ENCODE measurements at places on chromosomes 1 and 21.
A peak's percentile ranks its signal among the peaks of the same experiment; 100 is the strongest.

- DNase-seq = no peak
Observed at GRCh38 chr21:27422435-27422834, 455.5 kb upstream of the ADAMTS5 start.

- DNase-seq = no peak
Observed at GRCh38 chr1:41317361-41317760, 43.9 kb upstream of the FOXO6 start.

DNA sequence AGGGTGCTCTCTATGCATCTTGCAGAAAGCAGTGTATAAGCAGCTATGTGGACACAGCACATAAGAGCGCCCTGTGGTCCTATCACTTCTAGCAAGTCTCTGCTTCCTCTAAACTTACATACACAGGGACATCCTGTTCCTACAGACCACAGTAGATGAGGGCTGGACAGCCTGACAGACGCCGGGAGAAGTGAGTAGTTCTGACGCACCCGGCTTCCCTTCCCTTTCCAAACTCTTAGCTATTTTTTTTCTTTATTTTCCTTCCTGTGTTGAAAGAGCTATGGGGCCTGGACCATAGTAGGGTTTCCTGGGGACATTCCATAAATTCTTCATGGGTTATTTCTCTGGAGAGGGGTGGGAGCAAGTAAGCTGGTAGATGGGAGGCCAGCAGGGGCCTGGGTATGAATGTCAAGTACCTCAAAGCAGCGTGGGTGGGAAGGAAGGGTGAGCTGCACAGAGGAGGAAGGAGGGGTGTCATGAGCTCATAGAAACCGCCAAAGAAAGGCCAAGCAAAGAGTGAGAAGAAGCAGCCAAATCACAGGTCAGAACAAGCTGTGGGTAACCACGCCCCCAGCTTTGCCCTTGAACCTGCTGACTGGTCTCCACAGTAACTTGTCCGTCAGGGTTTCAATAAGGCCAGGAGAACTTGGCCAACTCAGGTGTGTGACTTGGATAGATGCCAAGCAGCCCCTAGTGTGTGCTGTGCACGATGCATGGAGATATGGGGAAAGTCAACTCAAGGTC is 36.6 kb downstream of the PLXNA2 start:
- no peak for DNase-seq

DNA sequence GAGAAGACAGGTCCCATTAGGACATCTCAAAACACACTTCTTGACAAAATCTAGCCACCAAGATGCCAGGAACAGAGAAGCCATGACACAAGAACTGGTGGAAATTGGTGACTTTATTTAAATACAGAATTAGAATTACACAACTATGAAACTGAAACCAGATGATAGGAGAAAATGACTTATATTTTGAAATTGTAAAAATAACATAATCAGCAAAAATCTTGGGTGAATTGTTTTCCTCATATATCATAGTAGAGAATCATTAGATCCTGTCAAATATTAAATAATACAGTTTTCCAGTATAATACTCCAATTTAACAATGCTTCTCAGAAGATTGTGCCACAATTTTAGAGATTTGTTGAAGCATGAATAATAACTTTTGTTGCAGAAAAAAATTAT is 81.5 kb upstream of the MROH9 start:
- no peak for DNase-seq

DNA sequence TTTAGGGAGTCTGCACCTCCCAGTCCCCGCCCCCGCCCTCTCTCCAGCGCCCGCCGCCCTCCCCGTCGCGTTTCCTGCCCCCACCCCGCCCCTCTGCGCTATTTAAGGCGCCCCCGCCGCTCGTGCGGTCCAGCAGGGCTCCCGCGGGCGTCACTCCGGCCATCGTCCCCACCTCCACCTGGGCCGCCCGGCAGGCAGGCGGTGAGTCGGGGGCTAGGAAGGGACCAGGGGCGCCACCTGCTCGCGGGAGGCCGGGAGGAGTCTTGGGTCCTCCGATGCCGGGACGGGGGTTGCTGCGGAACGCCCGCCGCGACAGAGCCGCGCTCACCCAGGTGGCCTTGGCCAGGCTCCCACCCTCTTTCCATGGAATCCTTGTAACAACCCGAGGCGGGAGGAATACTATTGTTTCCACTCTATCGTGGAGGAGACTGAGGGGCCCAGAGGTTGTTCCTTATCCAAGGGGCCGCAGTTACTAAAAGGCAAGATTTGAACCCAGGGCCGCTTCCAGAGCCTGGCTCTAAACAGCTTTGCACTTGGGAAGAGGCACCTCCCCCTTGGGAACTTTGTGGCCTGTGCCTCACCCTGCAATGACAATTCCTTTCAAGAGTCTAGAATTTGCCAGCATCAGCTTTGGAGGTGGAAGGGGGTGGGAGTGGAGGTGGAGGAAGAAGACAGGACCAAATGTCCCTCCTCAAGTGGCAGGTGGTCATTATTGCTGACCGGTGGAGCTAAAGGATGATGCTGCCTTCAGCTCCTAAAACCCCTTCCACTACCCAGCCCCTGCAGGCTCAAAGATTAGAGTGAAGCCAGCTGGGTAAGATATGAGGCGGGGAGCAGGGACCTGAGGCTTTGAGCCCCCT is at the start of gene GJA4:
Gene GJA4, plus strand, starts transcription at position 132 of the 860 bp plus-strand sequence. CDS start 1,215 bp downstream, outside the sequence.
- DNase-seq = peak; percentile 29

- no peak for DNase-seq
Observed at GRCh38 chr21:29343519-29343918, 44.8 kb downstream of the BACH1 start.

DNA sequence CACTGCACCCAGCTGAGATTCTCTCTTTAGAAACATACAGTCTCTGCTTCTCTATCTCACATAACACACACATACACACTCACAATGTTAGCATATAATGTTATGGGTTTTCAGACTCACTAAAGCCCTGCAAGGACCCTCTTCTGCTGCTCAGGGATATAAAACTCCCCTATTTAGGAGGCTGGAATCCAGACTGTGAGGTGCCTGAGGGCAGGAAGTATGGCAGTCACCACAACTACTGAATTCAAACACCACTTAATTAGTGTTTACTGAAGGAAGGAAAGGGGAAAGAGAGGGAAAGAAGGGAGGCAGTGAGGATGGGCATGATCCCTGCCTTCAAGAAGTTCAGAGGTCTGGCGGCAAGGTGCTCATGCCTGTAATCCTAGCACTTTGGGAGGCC is 7.8 kb upstream of the CDK18 start:
- DNase-seq = no peak

DNA sequence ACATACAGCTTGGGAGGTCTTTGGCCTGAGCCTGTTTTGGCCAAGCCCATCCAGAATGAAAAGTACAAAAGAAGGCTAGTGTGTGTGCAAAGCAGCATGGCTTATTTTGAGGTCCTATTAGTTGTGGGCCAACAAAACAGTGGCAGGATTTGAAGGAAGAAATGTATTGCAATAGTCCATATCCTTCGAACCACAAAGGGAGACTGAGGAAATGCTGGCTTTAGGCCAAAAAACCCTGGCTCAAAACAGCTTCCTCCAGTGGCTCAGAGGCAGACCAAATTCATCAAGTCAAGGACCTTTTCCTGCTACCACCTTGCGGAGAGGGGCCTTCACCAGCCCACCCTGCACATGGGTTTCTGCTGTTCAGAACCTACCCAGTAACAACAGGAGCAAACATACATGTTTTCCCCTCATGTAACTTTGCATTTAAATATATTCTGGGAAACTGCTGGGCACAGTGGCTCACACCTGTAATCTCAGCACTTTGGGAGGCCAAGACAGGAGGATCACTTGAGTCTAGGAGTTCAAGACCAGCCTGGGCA is 43.3 kb downstream of the VPS26C start:
- no peak for DNase-seq

GRCh38 chr1:227429447-227430359 is 111.4 kb upstream of the CDC42BPA start:
- DNase-seq = no peak

- DNase-seq = no peak
Observed at GRCh38 chr1:93605812-93606512, 75.7 kb downstream of the BCAR3 start.

DNA sequence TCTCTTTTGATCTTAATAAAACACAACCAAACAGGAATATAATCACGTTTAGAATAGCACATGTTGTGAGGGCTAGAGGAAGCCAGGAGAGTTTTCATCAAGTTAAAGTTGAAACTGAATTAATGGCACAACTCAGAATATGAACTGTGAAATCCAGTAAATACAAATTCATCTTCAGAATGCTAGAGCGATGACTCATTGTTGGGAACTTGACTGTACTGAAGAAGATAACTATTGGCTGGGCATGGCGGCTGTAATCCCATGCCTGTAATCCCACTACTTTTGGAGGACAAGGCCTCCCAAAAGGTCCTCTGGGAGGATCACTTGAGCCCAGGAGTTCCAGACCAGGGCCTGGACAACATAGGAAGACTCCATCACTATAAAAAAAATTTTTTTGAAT is 8.8 kb downstream of the SYF2 start:
- DNase-seq = no peak

DNA sequence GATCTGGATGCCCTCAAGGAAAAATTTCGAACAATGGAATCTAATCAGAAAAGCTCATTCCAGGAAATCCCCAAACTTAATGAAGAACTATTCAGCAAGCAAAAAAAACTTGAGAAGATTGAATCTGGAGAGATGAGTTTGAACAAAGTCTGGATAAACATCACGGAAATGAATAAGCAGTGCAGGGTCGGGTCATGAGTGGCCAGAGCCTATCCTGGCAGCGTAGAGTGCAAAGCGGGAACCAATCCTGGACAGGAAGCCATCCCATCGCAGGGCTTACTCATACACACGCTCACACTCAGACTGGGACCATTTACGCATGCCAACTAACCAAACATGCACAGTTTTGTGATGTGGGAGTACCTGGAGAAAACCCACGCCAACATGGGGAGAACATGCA is 43.1 kb downstream of the ZMYM1 start:
- no peak for DNase-seq

DNA sequence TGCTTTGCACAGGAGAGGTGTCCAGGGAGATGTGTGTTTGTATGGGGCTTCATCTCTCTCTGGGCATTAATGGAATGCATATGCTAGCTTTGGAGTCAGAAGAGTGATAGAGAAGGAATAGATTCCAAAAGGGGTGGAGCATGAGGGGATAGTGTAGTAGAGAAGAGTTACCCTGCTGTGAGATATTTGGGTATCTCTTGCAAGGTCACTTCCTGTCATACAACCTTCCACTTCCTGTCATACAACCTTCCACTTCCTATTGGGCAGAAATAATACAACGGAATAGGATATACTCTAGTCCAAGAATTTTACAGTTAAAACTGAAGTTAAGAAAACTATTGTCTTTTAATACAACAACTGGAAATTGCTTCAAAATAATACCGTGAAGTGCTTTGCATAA is 351.8 kb upstream of the FMN2 start:
- no peak for DNase-seq

GRCh38 chr1:33641104-33641830 is 168.8 kb downstream of the ZSCAN20 start:
- DNase-seq = no peak

Data from CD4-positive, alpha-beta T cell treated with Interleukin-6 for 4 hours (primary cell).